ENCODE measurements at places on chromosomes 6 and 20.

GRCh38 chr20:40241596-40242343, 447.3 kb downstream of the MAFB start:
- no peak for DNase-seq

DNA sequence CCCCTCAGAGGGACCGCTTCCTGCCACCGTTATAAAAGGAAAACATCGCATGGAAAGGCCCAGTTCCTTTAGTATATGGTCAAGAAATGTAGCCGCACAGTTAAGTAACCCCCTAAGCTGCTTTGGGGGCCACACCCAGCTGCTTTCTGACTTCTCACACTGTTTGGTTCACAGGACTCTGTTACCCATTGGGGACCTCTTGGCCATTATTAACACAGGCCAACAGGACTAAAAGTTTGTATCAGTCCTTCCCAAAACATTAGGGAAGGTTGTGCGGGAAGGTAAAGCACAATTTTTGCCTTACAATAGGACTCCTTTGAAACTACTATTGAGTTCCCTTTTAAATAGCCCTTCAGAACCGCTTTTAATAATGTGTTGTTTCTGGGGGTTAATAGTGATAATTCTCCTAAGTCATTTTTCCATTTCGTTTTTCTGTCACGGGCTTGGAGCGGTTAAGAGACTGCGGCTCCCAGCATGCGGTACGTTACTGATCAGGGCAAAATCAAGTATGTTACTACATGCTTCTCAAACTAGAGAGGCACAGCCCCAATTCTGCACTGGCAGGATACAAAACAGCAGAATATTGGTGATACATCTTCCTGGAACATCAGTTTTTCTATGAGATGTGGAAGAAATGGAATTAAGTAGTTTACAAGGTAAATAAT, 668 bp upstream of the RPP40 start:
- DNase-seq: no peak

- no peak for DNase-seq
Observed at GRCh38 chr20:59342023-59342957, 41.9 kb downstream of the EDN3 start.

- no peak for DNase-seq
Observed at GRCh38 chr20:40233406-40233805, 455.6 kb downstream of the MAFB start.

GRCh38 chr6:42532038-42532669, 31.7 kb upstream of the UBR2 start:
- DNase-seq: no peak

- no peak for DNase-seq
Observed at GRCh38 chr6:48073976-48074767, 36.8 kb downstream of the PTCHD4 start.

DNA sequence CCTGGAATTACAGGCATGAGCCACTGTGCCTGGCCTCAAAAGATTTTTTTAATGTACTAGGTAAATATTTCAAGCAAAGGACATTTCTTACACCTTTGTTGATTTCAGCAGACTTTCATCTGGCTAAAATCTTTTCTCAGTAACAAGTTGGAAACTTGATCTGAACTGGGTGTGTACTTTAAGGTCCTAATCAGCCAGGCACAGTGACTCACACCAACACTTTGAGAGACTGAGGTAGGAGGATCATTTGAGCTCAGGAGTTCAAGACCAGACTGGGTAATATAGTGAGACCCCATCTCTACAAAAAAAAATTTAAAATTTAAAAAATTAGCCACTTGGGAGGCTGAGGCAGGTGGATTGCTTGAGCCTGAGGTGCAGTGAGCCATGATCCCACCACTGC, 7.0 kb upstream of the RALGAPA2 start:
- DNase-seq: no peak

DNA sequence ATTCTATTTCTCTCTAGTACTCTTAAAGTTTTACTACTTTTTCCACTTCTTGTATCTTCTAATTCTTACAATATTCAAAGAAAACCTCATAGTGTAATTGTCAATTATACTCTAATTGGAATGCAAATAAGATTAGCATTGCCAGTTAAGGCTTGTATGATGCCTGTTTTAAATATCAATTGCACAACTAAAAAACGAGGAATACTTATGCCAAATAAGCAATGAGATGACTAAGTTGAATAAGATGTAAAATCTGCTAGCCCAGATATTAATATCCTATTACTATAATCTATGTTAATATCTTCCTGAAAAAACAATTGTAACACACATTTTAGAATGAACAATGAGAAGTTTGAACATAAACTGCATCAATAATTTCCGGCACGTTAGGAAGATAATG, 13.3 kb upstream of the AKAP7 start:
- no peak for DNase-seq

DNA sequence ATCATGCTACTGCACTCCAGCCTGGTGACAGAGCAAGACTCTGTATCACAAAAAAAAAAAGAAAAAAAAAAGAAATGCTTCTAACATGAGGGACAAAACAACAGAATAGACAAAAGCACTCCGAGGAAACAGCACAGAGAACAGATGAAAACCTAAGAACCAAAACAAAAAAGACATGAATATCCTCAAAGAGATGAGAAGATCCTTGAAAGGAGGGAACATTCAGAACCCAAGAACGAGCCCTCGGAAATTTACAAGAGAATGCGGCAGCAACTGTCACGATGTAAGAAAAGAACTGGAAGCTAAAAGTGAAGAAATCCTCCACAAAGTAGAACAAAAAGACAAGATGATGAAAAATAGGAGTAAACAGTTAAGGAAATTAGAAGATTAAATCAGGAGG, 21.2 kb downstream of the ADA start:
- no peak for DNase-seq

DNA sequence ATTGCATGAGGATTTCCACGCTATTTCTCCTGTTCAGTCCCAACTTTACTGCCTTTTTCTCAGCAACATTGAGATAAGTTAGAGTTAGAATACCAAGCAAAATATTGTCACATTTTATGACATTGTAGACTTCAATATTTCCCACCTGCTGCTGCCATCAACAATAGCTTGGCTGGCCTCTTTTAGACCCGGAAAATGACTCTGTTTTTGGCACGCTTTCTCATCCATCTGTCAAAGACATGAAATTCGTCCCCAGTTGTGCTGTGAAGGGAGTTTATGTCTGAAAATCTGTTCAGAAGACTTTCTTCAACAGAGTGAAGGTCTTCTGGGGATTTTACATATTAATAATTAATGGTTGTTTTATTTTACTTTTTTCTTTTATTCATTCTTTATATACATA, 857.3 kb downstream of the FRK start:
- DNase-seq: no peak

DNA sequence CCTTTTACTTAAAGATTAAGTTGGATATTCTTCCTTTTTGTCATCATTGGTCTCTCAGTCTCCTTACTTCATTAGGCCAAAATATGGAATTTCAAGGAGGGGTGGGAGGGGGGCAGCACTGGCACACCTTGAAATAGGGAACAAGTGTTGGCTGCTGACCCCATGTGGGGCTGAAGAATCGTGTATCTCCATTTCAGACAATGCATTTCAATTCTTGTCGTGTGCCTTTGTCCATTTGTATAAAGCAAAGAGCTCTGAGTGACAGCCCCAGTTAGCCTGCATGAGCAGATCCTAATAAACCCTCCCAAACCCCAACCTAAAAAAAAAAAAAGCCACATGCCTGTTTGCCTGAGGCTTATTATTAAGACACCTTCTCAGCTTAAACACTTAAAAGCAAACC, 1.0 kb upstream of the TFAP2D start:
- no peak for DNase-seq

GRCh38 chr6:110693296-110693695, 122.0 kb downstream of the CDK19 start:
- DNase-seq: no peak

DNA sequence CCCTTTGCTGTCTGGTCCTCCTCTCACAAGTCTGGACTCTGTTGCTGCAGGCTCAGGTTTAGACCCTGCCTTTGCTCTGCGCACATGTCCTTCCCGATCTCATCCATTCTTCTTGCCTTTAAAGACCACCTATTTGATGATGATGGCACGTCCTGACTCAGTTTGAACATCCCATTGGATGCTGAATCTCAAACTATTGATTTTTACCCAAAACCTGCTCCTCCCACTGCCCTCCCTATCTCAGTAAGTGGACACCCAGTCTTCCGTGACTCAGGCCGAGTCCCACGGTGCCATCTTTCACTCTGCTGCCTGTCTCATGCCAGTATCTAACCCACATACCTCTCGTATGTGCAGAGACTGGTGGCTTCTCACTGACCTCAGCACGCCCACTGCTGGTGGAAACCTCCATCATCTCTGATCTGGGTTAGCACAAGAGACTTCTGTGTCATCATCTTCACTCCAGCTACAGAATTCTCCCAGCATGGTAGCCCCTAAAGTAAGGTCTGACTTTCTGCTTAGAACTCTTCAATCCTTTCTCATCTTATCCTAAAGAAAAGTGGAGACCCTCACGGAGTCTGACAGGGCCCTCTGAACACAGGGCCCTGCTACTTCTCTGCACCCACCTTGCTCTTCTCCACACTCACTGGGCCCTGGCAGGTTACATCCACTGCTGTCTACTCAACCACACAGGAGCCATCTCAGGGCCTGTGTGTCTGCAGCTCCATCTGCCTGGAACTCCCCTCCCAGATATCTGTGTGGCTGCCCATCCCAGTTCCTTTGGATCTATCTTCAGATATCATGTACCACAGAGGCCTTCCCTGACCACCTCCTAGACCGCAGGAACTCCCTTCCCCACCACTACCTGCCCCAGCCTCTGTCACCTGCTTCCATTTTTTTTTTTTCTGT, 387.1 kb upstream of the AGPAT4 start:
- no peak for DNase-seq

- DNase-seq: no peak
Observed at GRCh38 chr6:21596949-21597682, 3.6 kb downstream of the SOX4 start.
